Caco-2 (cell line): ENCODE measurements at places on chromosomes 4 and X.
A peak's percentile ranks its signal among the peaks of the same experiment; 100 is the strongest.

DNA sequence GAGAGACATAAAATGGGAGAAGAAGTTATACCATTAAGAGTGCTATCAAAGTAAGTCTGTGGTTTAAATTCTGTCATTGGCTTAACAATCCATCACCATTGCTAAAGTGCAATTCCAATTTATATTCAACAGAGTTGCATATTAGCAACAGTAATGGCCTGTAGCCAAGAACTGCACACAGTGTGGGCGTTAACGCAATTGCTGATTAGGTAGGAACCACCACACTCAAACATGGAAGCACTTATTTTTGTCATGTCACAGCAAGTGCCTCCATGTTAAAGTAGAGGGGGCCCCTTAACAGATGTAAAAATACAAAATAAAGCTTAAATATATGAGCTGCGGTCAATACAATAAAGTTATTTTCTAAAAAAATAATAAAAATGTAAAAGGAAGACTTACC lies 10.8 kb downstream of the LARP7 start:
- no peak for DNase-seq

GRCh38 chr4:161252520-161253141 lies 911.2 kb downstream of the FSTL5 start:
- DNase-seq, result peak; percentile 21

DNA sequence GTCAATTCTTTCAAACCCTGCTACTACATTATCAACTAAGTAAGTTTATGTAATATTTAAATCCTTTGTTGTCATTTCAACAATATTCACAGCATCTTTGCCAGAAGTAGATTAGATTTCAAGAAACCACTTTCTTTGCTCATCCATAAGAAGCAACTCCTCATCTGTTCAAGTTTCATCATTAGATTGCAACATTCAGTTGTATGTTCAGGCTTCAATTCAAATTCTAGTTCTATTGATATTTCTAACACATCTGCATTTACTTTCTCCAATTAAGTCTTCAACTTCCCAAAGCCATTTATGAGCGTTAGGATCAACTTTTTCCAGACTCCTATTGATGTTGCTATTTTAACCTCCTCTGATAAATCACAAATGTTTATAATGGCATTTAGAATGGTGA lies 66.1 kb downstream of the BMP3 start:
- DNase-seq, result no peak

DNA sequence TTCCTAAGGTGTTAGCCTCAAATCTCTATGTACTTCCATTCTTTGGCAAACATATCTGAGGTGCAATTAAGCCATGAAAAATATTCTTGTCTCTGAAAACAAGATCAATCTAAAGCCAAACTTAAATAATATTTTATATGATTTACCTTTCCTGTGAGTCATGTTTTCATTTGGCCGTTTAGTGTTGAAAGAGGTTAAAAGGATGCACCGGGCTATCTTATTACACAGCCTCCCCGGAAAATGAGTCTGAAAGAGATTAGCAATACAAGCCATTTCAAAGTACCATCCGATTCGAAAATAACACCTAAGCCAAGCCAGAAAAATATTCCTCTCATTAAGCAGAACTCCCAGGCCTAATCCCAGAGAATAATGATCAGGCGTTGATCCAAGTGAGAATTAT lies 161.5 kb upstream of the EPHA5 start:
- DNase-seq, result no peak

- peak; percentile 74 for DNase-seq
Observed at GRCh38 chr4:113878668-113879067, 100.8 kb downstream of the ARSJ start.

DNA sequence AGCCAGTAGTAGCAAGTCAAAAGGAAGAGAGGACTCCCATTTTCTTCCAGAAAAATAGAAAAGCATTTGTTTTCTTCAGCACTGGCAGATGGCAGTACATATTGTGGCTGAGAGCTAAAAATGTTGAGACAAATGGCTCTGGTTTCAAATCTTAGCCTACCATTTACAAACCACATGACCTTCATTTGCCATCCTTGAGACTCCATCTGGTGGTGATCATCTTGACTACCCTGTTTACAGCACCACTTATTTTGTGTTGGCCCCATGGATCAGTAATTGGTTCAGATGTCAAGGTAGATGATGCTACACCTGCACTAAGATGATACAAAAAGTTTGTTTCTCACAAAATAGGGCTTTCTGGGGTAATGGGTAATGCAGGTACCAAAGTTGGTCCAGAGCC lies 951.8 kb upstream of the IGFBP7 start:
- DNase-seq, result no peak

GRCh38 chr4:25908491-25908901 lies 5.5 kb upstream of the SMIM20 start:
- DNase-seq, result no peak

- no peak for DNase-seq
Observed at GRCh38 chr4:114349543-114350175, 248.9 kb upstream of the UGT8 start.

DNA sequence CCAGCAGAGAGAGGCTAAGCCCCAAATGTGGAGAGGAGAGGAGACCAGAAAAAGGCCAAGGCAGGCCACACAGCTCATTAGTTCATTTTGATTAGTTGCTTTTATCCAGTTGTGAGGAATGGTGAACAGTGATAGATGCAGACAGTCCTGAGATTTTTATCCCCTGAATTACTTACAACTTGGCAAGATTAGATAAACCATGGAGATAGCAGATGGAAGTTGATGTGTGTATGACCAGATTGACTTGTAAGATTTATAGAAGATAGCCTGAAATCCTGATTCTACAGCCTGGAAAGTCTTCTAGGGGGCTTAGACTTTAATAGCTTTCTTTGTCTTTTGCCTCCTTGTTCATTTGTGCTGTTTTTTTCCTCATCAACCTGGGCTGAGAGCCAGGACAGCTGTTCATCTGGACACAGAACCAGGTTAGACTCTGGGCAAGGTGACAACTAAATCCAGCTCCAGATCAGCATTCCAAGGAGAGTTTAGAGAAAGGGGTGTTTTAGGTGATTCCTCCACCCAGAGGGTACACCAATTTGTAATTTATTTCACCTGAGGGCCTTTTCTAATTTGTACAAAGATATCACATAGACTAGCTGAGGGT lies 215.5 kb downstream of the SPATA18 start:
- DNase-seq, result no peak

- no peak for DNase-seq
Observed at GRCh38 chr4:122665161-122665929, 44.5 kb upstream of the IL21 start.

DNA sequence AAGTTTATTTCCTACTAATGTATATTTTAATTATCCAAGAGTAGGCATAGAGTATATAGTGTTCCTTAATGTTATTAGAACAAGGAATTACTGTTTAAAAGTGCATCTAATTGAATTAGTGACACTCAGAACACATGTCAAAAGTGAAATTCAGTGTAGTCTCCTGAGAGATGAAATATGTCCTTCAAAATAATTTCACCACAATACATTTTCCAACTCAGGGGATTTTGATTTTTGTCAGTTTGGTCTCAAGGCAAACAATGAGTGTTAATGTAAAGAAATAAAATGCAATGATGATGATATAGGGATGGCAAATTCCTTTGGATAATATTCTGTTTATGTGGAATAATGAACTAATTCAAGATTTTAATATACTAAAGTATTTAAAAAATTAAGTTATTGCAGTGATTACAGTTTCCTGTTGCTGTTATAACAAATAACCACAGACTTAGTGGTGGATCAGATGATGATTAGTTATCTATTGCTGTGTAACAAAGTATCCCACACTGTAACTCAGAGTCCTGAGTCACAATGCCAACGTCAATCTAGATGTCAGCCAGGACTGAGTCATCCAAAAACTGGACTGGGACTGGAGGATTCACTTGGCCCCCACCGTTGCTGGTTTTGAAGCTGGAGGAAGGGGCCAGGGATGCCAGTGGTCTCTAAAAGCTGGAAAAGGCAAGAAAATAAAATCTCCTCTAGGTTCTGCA lies 148.0 kb upstream of the SLC7A11 start:
- no peak for DNase-seq

DNA sequence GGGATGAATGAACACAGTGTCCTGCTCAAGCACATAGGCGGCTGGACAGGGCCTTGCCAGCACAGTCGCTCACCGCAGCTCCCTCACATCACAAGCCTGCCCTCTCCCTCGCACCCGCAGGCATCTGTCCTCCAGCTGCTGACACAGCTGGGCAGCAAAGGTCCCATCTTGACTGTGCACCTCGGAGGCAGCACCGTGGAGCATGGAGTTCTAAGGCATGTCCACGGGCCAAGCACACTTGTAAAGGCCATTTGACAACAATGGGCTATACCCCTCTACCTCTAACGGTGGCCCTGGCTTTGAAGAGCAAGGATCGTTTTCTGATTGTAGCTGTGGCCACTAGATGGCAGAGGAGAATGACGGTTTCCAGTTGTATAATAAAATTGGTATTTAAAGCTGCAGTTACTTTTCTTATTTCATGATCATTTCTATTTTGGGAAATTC lies 53.8 kb downstream of the APLN start:
- DNase-seq, result peak; percentile 11

DNA sequence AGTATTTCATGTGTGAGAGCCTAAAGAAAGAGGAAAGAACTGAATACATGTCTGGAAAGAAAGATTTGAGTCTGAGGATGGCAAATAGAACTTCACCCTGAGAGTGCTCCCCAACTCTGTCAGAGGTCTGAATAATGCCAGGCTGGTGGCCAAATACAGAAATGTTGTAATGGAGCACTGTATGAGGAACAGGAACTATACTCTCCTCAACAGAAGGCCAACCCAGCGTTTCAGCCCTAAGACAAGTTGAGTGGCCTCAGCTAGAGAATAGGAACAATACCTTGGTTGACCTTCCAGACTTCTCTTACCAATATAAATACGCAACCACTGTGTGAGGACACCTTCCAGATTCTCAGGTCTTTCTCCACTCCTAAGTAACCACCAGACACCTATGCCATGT lies 94.5 kb upstream of the STIM2 start:
- DNase-seq, result no peak

- DNase-seq, result no peak
Observed at GRCh38 chrX:1355131-1356046, 18.8 kb downstream of the IL3RA start.

GRCh38 chr4:142155347-142155746 lies 519.0 kb downstream of the IL15 start:
- DNase-seq, result no peak

DNA sequence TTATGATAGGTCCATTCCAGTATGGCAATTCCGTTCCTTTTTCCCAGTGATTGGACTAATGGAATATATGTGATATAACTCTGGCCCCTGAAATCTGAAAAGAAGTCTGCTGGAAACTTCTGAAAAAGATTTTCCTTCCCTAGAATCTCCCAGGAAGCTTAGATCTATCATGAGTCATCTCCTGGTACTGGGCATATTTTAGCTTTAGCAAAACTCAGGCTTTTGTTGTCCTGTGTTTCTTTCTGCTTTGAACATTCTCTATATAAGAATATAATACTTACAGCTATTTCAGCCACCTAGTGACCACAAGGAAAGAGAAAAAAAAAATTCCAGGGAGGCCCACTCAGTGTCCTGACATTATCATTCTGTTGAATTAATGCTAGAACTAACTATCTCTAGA lies 597.2 kb upstream of the GRIA3 start:
- DNase-seq, result no peak

DNA sequence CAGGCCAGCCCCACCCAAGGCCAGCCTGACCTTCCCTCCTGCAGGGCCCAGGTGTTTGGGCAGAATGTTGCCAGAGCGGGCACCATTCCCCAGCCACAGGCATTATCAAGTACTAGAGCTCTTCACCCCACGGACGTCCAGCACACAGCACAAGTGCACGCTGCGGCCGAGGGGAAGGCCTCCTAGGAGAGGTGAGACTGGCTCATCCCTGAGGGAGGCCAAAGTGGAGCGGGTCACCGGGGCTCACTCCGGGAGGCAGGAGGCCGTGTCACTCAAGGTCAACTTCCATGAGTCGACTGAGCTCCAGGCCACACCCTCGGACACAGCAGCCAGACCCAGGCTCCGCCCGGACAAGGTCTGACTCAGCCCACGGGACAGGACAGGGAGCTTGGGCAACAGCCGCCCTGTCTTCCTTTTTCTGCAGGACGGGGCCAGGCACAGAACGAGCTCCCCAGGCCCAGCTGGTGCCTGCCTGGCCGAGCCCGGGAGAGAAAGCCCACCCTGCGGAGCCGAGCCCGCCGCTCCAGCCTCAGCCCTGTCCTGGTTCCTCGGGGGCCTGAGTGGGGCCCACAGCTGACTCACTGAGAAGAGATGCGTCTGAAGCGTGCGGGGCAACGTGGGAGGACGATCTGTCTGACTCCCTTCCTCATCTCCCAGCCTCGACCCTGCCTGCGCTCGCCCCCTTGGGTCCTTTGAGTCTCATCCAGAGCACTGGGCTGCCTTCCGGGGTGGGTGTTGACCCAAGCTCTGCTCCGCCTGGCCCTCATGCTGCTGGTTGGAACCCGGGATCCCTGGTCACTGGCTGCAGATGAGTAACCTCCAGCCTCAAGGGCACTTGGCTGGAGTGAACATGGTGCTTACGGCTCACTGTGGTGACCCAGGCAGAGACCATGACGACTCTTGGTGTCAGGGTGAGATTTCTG lies 1.6 kb downstream of the SLC49A3 start:
- DNase-seq, result peak; percentile 70

GRCh38 chr4:35965300-35965699 lies 279.0 kb downstream of the ARAP2 start:
- DNase-seq, result no peak

GRCh38 chrX:115400960-115401359 lies 111.4 kb downstream of the LUZP4 start:
- DNase-seq, result no peak

- DNase-seq, result no peak
Observed at GRCh38 chr4:176642472-176642871, 150.2 kb downstream of the VEGFC start.

DNA sequence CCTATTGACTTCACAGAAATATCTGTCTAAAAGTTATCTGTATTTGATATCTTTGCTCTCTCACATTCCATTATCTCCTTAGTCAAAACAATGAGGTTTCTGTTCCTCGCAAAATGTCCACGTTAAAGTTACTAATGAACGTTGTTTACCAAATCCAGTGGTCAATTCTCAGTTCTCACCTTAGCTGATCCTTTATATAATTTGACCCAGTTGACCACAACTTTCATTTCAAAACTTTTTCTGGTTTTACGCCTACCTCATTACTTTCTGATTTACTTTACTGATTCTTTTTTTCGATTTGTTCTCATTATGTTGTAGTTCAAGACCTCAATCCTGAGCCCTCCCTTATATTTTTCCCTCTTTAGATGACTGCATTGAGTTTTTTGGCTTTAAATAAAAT lies 186.6 kb downstream of the IL1RAPL1 start:
- DNase-seq, result no peak

GRCh38 chrX:133985164-133985966 lies at the start of gene GPC3:
Gene GPC3, minus strand, starts transcription at chrX:133985594.
- peak; percentile 75 for DNase-seq

GRCh38 chr4:63296773-63297172 lies 1112.5 kb downstream of the TECRL start:
- peak; percentile 5 for DNase-seq

GRCh38 chr4:82909326-82909725 lies 8.8 kb downstream of the THAP9 start:
- DNase-seq, result no peak

- no peak for DNase-seq
Observed at GRCh38 chrX:41121766-41122165, 36.5 kb downstream of the USP9X start.
